ENCODE measurements at places on chromosomes 4 and X.

GRCh38 chrX:154829134-154829533, 5.3 kb downstream of the SMIM9 start:
- no peak for DNase-seq

DNA sequence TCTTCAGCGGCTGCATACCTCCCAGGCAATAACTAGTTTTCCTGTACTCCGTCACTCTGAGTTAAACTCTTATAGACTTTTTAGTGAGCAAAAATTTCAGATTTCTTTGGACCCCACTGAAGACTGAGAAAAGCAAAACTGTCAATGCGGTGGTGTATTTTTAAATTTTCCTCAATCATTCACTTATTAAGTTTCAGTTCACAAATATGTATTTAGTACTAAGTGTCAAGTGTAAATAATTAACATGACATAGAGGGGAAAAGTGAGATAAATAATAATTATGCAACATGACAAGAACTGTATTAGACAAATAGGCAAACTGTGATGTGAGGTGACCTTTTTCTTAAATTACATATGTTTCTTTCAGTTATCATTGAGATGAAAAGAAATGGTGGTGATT, 124.4 kb downstream of the NAF1 start:
- DNase-seq, result no peak

DNA sequence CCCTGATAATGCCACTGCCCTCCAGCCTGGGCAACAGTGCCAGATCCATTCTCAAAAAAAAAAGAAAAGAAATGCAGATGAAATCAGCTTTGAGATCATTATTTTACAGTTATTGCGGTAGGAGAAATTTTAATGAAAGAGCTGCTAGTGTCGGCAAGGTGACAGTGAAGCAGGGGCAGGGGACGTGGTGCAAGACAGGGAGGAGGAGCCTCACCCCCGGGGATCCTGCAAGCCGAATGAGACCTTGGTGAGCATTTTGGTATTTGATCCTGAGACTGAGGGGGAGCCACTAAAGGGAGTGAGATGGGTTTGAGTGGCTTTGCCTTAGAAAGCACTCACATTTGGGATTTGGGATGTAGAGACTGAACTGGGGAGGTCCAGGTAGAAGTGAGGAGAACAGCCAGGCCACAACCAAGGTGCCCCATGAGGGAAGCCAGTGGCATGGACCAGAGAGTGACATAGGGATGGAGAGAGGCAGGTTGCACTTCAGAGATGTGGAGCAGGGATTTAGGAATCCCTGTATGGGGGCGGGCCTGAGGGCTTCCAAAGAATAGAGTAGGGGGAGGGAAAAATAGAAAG, 23.6 kb downstream of the RBM10 start:
- DNase-seq, result no peak

GRCh38 chr4:156190615-156191014, 236.9 kb upstream of the CTSO start:
- DNase-seq, result peak; percentile 54

DNA sequence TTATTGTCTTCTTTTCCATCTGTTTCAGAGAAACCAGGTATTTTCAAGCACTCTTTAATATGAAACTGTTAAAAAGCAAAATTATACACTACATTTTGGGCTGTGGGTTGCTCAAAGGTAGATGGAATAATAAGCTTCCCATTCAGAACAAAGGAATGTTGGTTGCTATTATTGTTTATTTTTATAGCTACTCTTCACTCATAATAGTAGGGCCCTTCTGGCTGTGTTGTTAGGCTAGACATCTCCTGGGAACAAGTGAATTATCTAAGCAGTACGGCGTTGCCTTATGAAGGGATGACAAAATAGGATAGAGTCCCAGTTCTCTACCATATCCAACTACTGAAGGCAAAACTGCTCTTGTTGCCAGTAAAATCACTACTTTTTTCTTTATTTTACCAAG, 34.2 kb downstream of the TENM3 start:
- DNase-seq, result no peak

GRCh38 chr4:7333801-7334421, 100.8 kb downstream of the PSAPL1 start:
- DNase-seq, result no peak

- DNase-seq, result no peak
Observed at GRCh38 chr4:7646384-7647061, 211.8 kb upstream of the PSAPL1 start.

GRCh38 chrX:79259073-79259689, 108.0 kb downstream of the ITM2A start:
- DNase-seq, result no peak

DNA sequence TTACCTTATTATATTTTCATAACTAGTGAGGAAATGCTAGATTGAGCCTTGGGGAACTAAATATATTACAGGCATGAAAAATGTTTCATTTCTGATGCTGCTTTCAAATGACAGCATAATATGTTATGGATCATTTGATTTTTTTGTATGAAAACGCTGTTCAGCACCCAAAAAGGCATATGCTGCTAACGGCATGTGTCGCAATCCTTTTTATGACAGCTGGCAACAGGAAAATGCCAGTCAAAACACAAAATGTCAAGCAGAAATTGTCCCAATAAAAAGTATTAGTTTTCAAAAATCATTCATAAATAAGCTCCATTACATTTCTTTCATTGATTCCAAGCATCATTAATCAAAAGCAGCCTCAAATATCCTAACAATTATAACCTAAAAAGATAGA, 1244.5 kb downstream of the PCDH7 start:
- no peak for DNase-seq

DNA sequence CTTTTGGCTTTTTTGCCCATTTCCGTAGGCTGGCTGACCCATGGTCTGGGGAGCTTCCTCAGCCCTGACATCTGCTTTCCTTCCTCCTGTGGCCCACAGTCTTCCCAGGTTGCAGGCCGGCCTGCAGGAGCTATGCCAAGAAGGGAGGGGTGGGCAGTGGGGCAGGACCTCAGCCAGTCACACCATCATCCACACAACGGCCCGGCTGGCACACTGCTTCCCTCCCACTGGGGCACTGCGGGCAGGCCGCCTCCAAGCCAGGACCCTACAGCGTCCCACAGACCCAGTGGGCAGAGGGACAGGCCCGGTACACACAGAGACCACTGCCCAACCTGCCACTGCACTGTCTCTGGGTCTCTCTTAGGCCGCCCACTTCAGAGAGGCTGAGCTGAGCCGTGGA, 38.0 kb downstream of the CTBP1 start:
- DNase-seq, result no peak

- no peak for DNase-seq
Observed at GRCh38 chr4:136737066-136737465, 795.2 kb downstream of the PCDH18 start.

Measured in epithelial cell of esophagus (primary cell).